ENCODE measurements at places on chromosomes 1 and 21. TPM values are rescaled to one million over a fixed set of nuclear protein-coding genes. Genes with fewer than 3 reads are reported as not detected.

FMO2 gene
- not detected for total RNA-seq

XKR8 gene
- 14.5 TPM for total RNA-seq

ZYG11A gene
- 0.73 TPM for total RNA-seq

SPRR2E gene
- total RNA-seq = not detected

BCAS2 gene
- total RNA-seq = 42.5 TPM

LDLRAD1 gene
- not detected for total RNA-seq

CYP4A22 gene
- total RNA-seq = not detected

AXDND1 gene
- total RNA-seq = not detected

C1orf146 gene
- total RNA-seq = not detected

SLC27A3 gene
- 15.7 TPM for total RNA-seq

CLDN19 gene
- total RNA-seq = not detected

CACNA1S gene
- total RNA-seq = not detected

PLEKHN1 gene
- 1.4 TPM for total RNA-seq

- peak; percentile 44 for DNase-seq
Measured at GRCh38 chr1:226547754-226548191, 791 bp upstream of the STUM start.

GRCh38 chr21:38959692-38960061 lies 153.9 kb downstream of the ETS2 start:
- DNase-seq = no peak

GRCh38 chr1:228402641-228403025 lies 4.0 kb downstream of the TRIM11 start:
- DNase-seq = no peak

DNA sequence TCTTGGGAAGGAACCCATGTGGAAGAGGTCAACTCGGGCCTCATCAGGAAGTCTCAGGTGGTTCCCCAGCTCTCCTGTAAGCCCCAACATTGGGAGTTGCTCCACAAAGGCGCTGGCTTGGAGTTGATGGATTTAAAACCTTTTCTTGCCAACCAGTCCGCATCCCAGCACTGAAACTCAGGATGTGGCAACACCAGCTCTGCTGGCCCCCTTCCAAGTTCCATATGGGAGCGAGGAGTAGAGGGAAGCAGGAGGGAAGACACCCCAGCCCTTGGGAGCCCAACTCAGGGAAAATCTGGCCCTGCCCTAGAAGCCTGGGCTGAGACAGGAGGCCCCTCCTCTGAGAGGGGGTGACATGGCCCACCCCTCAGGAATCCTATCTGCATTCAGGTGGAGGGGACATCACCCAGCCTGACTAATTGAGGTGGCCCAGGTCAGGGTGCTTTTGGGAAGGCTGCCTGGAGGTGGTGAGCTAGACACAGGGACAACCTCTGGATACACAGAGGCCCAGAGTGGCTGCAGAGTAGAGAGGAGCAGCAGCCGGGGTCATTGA lies 33.1 kb upstream of the DMBX1 start:
- no peak for DNase-seq

DNA sequence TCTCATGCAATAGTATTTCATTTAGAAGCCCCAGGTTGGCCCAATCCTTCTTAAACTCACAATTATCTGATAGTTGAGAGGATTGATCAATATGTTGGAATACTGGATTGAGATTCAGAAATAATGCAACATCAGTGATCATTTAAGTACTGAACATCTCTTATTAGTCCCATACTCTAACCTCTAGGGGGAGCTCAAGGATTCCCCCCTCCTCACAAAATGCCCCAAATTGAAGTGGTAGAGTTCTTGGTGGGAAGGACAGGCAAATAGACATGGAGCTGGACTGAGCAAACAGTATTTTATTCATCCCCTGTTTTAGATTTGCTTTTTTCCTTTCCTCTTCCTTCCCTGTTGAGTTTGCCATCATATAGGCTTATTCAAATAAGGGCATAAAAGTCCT lies 62.8 kb downstream of the NGF start:
- DNase-seq = no peak

- no peak for DNase-seq
Measured at GRCh38 chr1:229600229-229600628, 25.7 kb downstream of the TAF5L start.

DNA sequence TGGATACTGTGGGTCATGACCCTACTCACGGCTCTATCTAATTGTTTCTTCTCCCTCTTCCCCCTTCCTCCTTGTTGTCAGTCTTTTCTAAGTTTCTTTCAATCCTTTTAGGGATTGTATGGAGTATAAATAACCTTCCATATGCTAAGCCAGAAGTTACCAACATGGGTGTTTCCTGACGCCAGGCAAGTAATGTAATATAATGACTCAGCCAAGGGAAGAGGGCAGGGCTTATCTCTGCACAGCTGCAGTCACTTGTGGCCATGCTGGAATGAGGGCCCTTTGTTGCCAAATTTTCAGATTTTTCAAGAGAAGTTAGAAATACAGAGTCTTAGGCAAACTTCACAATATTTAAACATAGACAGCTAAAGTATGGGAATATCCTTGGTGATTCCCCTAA lies 194.6 kb downstream of the ST6GALNAC3 start:
- DNase-seq = peak; percentile 37

DNA sequence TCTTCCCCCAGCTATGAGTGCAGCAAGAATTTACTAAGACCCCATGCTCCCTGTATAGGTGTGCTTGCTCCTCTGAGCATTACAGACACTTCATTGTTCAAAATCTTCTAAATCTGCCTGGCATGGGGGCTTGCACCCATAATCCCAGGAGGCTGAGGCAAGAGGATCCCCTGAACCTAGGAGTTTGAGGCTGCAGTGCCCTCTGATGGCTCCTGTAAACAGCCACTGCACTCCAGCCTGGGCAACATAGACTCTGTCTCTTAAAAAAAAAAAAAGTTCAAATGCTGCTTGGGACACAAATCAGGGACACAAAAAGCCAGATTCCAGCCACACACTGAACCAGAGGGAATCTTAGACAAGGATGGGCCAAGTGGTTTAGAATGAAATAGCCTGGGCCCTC lies 3.4 kb upstream of the ACOT7 start:
- DNase-seq = no peak

DNA sequence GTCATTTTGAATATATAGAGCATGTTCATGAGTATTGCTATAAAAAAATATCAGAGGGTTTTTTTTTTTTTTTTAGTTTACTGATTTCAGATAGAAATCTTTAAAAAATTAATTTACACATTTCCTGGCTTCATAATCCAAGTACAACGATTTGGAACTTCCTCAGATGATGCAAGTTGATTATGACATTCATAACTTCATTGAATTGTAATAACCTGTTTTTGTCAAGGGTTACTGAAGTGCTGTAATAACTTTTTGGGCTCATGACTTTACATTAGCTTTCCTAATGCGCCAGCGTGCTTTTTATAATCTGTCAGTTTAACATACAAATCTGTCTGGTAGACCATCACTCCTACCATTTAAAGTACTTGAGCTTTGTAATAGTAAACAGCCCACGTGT lies 81.3 kb downstream of the SASS6 start:
- DNase-seq = no peak

GRCh38 chr1:30786264-30786991 lies 28.9 kb upstream of the LAPTM5 start:
- DNase-seq = no peak

- DNase-seq = no peak
Measured at GRCh38 chr1:15704526-15705183, 20.5 kb downstream of the PLEKHM2 start.

GRCh38 chr1:57307392-57308170 lies 116.3 kb downstream of the DAB1 start:
- DNase-seq = no peak

DNA sequence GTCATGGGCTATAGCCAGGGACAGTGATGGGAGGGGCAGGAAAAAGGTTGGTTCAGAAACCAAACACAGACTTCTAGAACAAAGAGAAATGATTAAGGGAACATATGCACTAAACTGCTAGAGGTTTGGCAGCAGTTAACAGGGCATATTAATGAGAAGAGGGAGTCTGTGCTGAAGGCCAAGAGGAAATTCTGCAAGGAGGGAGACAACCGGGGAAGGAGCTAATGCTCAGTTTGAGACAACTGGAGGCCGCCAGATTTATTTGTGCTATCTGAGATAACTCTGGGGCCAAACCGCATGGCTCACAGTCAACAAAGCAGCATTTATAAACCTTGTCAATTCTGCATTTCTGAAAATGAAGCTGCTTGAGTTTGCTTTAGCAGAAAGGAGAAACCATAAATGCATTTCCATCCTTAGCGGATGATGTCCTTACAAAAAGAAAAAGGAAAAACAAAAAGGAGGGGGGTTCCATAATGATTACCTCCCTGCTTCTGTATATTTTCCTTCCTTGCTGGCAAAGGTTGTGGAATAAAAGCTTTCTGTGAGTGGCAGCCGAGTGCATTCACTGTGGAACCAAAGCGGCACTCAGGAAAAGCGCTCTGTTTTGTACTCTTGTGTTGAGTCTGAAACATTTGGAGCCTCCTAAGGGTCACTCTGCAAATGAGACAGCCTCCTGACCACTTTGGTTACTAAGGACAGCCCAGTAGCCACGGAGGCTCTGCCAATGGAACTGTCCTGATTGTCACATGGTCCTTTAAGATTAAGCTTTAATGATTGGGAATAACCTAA lies 70.3 kb downstream of the SIM2 start:
- DNase-seq = no peak

GRCh38 chr1:228477263-228477662 lies 9.9 kb upstream of the RNF187 start:
- no peak for DNase-seq

DNA sequence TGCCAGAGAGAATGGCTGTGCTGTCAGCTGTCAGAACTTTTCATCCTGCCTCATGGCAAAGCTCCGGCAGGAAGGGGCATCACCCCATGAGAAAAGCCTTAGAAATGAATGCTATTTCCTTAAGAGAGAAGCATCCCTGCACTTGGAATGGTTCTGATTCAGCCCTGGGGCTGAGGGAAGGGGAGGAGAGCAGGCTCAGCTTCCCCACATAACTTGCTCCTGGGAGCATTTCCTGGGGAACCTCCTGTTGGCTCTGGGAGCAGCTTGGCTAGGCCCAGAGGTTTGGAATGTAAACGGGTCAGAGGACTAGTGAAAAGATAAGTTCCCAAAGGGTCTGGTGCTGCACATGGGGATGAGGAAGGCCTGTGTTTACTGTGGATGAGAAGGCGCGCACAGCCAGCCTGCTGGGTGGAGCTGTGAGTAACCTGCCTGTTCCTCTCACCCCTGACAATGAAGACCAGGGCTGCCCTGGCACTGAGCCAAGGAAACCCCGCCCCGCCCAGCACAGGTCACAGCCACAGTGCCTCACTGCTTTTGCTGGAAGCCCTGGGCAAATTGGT lies 5.0 kb downstream of the PRELP start:
- DNase-seq = peak; percentile 4

- no peak for DNase-seq
Measured at GRCh38 chr21:24897883-24898282, 709.4 kb downstream of the MRPL39 start.

GRCh38 chr1:182357913-182358312 lies 33.7 kb downstream of the GLUL start:
- no peak for DNase-seq

GRCh38 chr1:28123461-28123961 lies 35.1 kb upstream of the EYA3 start:
- DNase-seq = no peak

- DNase-seq = no peak
Measured at GRCh38 chr1:82486468-82486867, 685.7 kb downstream of the ADGRL2 start.

GRCh38 chr1:168148916-168149315 lies 12.2 kb upstream of the GPR161 start:
- DNase-seq = no peak

DNA sequence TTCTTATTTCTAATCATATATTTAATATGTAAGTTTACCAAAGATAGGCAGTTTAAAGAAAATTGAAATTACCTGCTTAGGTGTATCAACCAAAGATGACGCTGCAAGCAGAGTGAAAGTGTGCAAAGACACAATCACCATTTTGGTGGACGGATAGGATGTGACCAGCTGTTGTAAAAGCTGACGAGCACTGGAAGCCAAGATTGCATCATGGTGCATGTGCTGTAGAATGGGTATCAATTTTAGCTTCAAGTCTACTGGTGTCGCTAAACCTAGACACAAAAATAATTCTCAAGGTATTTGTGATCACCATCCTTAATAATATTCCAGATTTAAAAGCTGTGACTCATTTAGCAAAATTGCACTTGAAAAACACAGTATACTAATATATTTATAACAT lies 28.2 kb downstream of the INTS7 start:
- no peak for DNase-seq

- peak; percentile 29 for DNase-seq
Measured at GRCh38 chr1:86067626-86068025, 88.9 kb downstream of the COL24A1 start.

DNA sequence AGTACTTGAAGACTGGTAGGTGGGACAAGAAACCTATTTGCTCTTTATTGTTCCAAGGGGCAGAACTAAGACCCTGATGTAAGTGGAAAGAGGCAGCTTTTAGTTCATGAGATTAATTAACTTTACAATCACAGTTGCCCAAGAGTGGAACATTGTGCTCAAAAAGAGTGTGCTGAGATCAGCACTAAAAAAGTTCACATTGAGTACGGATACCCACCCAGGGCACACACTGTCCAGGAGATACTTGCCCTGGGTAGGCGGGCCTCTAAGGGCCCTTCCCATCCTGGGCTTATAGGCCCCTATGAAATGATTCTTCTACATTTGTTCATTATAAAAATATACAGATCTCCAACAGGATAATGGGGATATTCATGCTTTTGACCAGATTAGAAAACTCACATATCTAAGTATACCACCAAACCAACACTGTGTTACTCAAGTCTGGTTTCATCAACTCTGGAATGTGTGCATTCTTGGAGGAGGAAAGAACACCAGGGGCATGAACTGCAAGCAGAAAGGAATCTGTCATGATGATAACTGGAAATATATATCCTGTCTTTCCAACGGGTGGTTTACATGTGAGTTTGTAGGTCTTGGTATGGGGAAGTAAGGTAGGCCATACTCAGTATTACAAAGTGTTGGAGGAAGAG lies 626.2 kb downstream of the SMYD3 start:
- no peak for DNase-seq

DNA sequence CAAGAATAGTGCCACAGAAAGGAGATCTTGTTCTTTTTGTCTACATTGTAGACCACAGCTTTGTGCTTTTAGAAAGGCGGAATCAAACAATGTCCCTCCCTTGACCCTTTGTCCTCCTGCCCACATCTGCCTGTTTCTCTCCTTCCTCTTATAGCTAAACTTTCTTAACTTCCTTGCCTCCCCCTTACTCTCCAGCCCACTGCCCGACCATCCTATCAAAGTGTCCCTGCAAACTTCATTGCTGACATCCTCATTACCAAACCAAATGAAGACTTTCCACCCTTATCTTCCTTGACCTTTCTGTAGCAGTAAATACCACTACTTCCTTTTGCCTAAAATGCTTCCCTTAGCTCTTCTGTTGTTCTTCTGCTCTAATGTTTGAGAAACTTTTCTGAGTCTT lies 5.0 kb downstream of the SELP start:
- no peak for DNase-seq

GRCh38 chr1:244186372-244186771 lies 135.3 kb downstream of the ZBTB18 start:
- no peak for DNase-seq

- no peak for DNase-seq
Measured at GRCh38 chr1:147892216-147892615, 10.4 kb upstream of the GJA8 start.

- no peak for DNase-seq
Measured at GRCh38 chr1:47196622-47197021, 6.8 kb upstream of the PDZK1IP1 start.

GRCh38 chr1:224540535-224540934 lies 75.6 kb upstream of the CNIH3 start:
- DNase-seq = no peak

- no peak for DNase-seq
Measured at GRCh38 chr1:38045401-38046332, 926 bp downstream of the POU3F1 start.

- DNase-seq = no peak
Measured at GRCh38 chr1:58765006-58765405, 18.8 kb downstream of the JUN start.
